ENCODE measurements at places on chromosomes 13 and 19.

GRCh38 chr13:73224703-73225102, 165.9 kb downstream of the KLF5 start:
- DNase-seq: no peak

- DNase-seq: no peak
These were observed 10.3 kb downstream of the THSD1 start for GRCh38 chr13:52395704-52396103.

- DNase-seq: no peak
These were observed 4.7 kb downstream of the ZNF317 start for GRCh38 chr19:9144920-9145319.

GRCh38 chr19:35246466-35247092, 2.2 kb upstream of the LSR start:
- DNase-seq: no peak

GRCh38 chr13:33577007-33577406, 240.9 kb upstream of the RFC3 start:
- no peak for DNase-seq

- DNase-seq: no peak
These were observed 429.2 kb upstream of the HTR2A start for GRCh38 chr13:47326061-47326460.

- no peak for DNase-seq
These were observed 23.0 kb upstream of the ISYNA1 start for GRCh38 chr19:18460900-18461299.

DNA sequence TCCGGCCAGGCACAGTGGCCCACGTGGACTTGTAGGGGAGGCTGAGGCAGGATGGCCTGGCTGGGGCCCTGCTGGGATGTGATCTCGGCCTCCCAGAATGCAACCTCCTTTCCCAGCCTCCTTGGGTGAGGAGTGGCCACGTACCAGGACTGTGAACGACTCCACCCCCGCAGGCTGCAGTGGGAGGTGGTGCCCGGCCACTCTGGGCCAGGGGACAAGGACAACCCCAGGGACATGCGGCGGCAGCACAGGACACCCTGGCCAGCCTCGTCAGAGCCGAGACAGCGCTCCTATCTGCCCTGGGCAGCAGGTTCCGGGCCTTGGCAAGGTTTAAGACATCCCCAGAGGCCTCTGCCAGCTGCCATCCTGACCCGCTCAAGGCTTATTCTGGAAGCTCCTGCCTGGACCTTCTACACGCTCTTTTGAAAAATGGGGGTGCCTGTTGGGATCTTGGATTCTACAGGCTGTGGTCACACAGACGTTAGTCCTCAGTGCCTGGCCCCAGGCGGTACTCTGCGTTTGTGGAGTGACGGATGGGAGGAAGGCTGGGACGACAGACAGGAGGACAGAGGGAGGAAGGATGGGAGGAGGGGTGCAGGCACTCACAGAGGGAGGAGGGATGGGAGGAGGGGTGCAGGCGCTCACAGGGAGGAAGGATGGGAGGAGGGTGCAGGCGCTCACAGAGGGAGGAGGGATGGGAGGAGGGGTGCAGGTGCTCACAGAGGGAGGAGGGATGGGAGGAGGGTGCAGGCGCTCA, 19.9 kb upstream of the CACTIN start:
- DNase-seq: no peak

GRCh38 chr13:72970301-72970880, 88.4 kb upstream of the KLF5 start:
- DNase-seq: no peak

- no peak for DNase-seq
These were observed 3.8 kb downstream of the S1PR2 start for GRCh38 chr19:10227026-10227971.

DNA sequence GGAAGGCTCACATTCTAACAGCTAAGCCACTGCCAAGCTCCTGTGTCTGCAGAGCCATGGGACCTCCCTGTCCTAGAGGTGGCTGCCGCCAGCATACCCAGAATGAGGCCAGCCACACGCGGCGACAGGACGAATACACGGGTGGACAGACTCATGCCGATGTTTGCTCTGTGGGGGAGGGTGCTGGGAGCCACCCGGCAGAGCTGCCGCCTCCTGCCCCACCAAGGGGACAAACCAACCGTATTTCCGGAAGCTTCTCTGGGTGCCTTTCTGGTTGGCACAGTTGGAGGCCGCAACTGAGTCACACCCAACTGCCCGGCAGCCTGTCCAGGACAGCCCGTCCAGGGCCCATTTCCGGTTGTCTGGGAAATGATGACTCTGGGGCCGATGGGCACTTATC, 20.3 kb downstream of the C13orf46 start:
- DNase-seq: no peak

DNA sequence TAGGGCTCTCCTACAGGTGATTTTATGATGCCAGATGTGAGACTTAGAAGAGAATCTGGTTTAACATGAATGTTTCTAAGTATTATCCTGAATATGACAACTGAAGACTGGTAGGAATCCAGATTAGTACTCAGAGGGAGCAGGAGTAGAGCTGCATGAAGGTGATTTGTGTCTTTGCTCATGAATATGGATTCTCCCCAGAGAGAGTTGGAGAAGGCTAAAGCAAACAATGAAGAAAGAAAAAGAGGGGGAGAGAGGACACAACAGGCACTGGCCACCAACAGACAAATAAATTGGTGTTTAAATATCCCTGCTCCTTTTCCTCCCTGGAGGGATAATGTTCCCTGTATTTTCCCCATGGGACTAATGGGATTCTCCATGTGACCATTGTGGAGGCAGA, 427.0 kb upstream of the KLF12 start:
- DNase-seq: no peak

DNA sequence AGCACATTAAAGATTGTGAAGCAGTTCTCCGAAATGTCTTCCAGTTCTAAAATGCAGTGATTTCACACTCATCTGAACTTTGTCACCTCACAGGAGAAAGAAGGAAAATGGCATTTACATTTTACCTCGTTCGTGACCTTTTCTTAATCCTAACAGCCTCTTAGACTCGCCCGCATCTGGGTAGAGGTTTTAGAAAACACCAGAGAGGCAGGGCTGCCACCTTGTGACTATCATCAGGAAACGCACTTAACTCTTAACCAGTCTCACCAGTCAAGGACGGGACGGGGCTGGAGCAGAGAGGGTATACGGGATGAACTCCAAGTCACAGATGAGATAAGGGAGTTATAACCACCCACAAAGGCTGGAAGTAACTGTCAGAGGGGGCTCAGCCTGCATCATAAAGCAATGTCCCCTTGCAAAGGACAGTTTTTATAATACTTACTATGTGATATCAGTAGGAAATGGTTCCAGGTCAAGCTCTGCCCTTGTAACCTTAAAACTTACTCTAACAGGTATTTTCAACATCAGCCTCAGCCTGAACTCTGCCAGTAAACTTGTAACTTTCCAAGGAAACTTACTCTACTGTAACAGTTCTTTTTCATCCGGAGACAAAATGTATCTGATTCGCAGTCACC, 8.6 kb upstream of the CEACAM6 start:
- DNase-seq: peak; percentile 44

DNA sequence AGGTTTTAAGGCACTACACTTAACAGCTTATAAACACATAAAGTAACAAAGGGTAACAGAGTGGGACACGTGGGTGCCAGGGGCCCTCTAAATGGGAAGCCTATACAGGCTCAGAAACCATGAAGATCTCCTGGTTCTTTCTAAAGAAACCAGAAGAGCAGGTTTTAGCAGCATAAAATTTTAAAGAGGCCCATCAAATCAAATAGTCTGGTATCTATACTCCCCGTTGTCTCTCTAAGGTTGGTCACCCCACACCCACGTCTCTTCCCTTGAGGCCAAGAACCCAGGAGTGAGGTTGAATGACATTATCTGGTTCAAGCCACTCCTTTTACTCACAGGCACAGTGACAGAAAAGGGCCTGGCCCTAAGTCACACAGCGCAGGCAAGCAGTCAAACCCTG, 4.6 kb upstream of the DYRK1B start:
- DNase-seq: no peak

DNA sequence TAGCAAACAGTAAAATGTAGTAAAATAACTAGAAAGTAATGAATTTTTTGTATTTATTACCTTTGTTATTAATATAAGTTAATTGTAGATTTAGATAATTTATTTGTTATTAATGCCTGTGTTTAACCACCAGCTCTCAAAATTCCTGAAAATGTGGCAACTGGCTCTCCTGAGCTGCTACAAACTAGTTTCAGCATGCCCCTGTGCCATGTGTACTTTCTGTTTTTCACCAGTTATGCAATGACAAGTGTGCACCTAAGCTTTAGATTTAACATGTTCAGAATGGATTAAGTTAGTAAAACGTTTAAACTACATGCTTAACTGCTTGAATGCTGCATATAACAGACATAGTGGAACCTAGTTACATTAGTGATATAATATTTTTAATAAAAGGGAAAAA, 88.1 kb downstream of the POSTN start:
- no peak for DNase-seq

GRCh38 chr19:14101003-14101545, 10.5 kb upstream of the SAMD1 start:
- DNase-seq: no peak

GRCh38 chr13:40161351-40161810, 505.1 kb downstream of the FOXO1 start:
- DNase-seq: no peak

GRCh38 chr19:57934820-57935665, at the start of gene ZNF418:
Gene ZNF418, minus strand, starts transcription at chr19:57935402. Its CDS starts 1,580 bp downstream, at chr19:57933822.
- peak; percentile 15 for DNase-seq

Measured in stimulated activated CD4-positive, alpha-beta T cell treated with anti-CD3 and anti-CD28 coated beads, Interleukin-2, amount 100 ng/mL, for 48 hours (primary cell).